DMS53 (cell line): ENCODE measurements at places on chromosomes 5 and 9.

- no peak for DNase-seq
These were observed 66.0 kb downstream of the PLAC8L1 start for GRCh38 chr5:146039420-146039819.

- DNase-seq = no peak
These were observed 11.7 kb downstream of the TIMD4 start for GRCh38 chr5:156951359-156951758.

DNA sequence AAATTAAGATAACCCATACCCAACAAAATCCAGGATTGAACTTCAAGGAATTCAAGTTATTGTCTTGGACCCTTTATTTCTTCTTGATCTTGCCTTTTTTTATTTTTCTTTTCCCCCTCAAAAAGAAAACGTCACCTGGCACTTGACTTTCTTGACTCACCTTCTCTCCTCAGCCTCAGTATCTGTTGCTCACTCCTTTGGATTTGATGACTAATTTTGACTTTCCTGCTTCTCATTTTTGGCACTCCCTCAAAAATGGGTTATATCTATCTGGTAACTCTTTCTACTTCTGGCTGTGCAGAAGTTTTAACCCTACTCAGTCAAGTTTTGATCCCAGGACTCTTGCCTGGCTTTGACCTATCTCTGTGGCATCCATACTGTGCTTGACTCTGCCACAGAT is 66.6 kb upstream of the SPATA31D4 start:
- no peak for DNase-seq

- peak; percentile 91 for DNase-seq
These were observed 5.5 kb upstream of the AQP3 start for GRCh38 chr9:33452828-33453271.

- DNase-seq = no peak
These were observed 15.9 kb downstream of the CMBL start for GRCh38 chr5:10291692-10292339.

GRCh38 chr5:179791881-179792611 is 1.7 kb upstream of the LTC4S start:
- no peak for DNase-seq

DNA sequence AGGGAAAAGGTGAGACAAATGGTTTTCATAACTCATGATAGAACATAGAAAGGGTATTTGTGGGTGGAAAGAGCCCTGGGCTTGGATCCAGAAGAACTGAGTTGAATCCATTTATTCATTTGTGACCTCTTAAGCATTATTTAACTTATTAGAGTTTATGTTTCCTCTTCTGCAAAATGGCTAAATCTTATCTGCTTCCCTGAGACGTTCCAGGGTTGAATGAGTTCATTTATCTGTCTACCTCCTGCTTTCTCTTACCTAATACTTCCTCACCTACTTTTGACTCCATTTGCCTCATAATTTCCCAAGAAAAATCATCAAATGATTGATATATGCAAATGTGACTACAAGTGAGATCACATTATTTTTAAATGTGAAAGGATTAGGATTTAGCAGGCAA is 152.7 kb upstream of the GAS1 start:
- DNase-seq = no peak

- no peak for DNase-seq
These were observed 33.8 kb downstream of the TSTD2 start for GRCh38 chr9:97599314-97599846.

GRCh38 chr5:172487671-172488070 is 33.3 kb upstream of the SH3PXD2B start:
- no peak for DNase-seq
